Thymus (tissue), 14 donors: ENCODE measurements at places on chromosomes 11 and 22. TPM values are rescaled to one million over a fixed set of nuclear protein-coding genes. Genes with fewer than 3 reads are reported as not detected.

MAP6 gene
- total RNA-seq, result 1.3 TPM

OPCML gene
- total RNA-seq, result 0.09 TPM

NLRP6 gene
- 0.90 TPM for total RNA-seq

GRCh38 chr11:34267013-34267412, 90.8 kb downstream of the ABTB2 start:
- DNase-seq, result no peak
- H3K27ac ChIP-seq, result no peak overlapping the region
- H3K36me3 ChIP-seq, result no peaks in the 10 kb centered on the region
- H3K4me3 ChIP-seq, result no peak overlapping the region

GRCh38 chr22:48794906-48795305, 1032.8 kb downstream of the BRD1 start:
- no peaks in the 10 kb centered on the region for H3K36me3 ChIP-seq
- DNase-seq, result no peak
- H3K4me1 ChIP-seq, result no peaks in the 10 kb centered on the region
- H3K4me3 ChIP-seq, result no peak overlapping the region

- DNase-seq, result no peak
- no peak overlapping the region for H3K4me3 ChIP-seq
- H3K36me3 ChIP-seq, result no peaks in the 10 kb centered on the region
- no peaks in the 10 kb centered on the region for H3K27me3 ChIP-seq
- H3K27ac ChIP-seq, result no peak overlapping the region
Measured at GRCh38 chr11:121773076-121773475, 320.3 kb upstream of the SORL1-AS1 start.

- no peaks in the 10 kb centered on the region for H3K27me3 ChIP-seq
- no peaks in the 10 kb centered on the region for H3K36me3 ChIP-seq
- DNase-seq, result no peak
- no peak overlapping the region for H3K27ac ChIP-seq
- no peaks in the 10 kb centered on the region for H3K4me1 ChIP-seq
Measured at GRCh38 chr22:48679656-48680555, 1147.8 kb downstream of the BRD1 start.

DNA sequence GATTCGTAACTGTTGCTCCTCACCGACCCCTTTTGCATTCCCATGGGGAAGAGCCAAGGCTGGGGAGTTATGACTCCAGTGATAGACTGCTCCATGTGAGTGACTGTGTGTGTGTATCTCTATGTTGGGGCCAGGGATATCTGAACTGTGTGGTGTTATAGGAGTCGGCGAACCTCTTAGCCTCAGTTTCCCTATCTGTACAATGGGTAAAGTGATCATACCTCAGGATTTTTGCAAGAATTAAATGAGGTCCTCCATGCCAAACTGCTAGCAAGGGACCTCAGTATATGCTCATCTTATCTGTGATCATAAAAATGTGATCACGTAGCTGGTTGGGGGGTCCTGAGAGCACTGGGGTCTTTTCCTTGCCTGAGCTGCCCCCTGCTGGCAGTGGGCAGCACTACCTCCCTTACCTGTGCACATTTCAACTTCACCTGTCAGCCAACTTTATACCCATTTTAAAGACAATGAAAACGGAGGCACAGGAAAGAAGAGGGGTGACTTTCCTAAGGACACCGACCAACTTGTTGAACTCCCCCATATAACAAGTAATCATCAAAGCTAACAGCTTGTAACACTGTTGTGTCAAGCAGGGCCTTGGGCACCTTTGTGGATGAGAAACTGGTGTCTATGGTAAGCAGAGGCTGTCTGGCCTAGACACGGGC, 1.4 kb upstream of the DPP3 start:
- H3K4me1 ChIP-seq, result peaks cover 10% of the 10 kb centered on the region
- no peak overlapping the region for H3K27ac ChIP-seq
- H3K27me3 ChIP-seq, result no peaks in the 10 kb centered on the region
- peak overlapping the region; percentile 86 for H3K4me3 ChIP-seq
- DNase-seq, result peak; percentile 40

DNA sequence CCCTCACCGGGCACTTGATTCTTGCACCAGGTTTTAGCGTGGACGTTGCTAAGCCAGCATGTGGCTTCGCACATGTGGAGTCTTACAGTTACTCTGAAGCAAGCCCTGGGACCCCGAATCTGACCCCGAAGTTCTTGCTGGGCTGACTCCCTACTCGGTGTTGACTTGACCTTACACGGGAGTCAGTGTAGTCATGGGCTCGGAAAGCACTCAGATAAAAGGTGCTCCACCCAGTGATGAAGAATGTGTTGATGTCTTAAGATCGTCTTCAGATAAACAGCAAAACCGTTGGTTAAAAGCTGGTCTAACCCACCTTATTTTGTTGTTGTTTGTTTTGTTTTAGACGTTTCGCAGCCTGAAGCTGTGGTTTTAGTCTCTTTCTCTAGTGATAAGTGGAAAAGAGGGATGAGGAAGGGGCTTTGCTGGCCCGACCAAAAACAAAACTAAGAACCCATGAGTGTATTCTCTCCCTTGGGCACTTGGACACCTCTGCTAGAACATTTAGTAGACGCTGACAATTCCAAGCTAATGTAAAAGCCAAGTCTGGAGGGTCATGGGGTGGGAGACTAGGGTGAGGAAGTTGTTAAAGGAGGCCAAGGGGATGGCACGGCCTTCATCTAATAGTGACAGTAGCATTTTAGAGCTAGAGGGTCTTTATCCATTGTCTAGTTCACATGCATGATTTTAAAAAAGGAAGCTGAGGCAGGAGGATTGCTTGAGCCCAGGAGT, 69.9 kb downstream of the BCR start:
- H3K27me3 ChIP-seq, result no peaks in the 10 kb centered on the region
- H3K4me3 ChIP-seq, result no peak overlapping the region
- peaks cover 13% of the 10 kb centered on the region for H3K4me1 ChIP-seq
- H3K27ac ChIP-seq, result no peak overlapping the region
- peaks cover 16% of the 10 kb centered on the region for H3K36me3 ChIP-seq
